ENCODE measurements at places on chromosomes 7 and 10.
A peak's percentile ranks its signal among the peaks of the same experiment; 100 is the strongest.

- DNase-seq, result peak; percentile 84
These were observed 85.6 kb upstream of the CAPZA2 start for GRCh38 chr7:116776610-116777289.

DNA sequence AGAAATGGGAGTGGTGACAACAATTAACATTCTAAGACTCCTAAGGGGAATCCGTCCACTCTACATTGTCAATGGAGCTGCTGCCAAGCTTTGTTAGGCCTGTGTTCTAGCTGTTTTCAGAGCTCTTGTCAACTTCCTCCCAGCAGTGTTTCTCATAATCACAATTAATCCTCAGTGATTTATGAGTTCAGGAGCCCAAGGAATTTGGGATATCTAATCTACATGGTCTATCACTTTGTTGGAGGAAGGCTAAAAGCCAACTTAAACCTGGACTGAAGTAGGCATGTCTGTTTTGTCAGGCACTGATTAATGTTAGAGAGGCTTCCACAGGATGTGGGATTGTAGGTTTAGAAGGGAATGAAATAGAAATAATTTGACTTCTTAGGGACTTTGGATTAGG lies 10.2 kb upstream of the OR2F2 start:
- no peak for DNase-seq

DNA sequence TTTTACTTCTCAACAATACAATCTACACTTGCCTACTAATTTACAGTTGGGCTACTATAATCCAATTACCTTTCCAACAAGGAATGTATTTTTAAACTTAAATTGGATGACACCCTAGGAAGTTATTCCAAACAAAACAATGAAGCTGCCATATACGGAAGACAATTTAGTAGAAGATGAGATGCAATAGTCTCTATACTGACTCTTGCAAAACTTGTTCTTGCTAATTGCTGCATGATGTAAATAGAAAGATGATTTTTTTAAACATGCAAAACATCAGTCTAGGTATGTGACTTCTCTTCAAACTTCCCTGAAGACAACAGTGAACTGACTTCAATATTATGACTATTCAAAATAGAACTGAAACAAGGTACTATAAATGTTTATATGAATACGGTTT lies 17.6 kb downstream of the NT5C3A start:
- peak; percentile 37 for DNase-seq

DNA sequence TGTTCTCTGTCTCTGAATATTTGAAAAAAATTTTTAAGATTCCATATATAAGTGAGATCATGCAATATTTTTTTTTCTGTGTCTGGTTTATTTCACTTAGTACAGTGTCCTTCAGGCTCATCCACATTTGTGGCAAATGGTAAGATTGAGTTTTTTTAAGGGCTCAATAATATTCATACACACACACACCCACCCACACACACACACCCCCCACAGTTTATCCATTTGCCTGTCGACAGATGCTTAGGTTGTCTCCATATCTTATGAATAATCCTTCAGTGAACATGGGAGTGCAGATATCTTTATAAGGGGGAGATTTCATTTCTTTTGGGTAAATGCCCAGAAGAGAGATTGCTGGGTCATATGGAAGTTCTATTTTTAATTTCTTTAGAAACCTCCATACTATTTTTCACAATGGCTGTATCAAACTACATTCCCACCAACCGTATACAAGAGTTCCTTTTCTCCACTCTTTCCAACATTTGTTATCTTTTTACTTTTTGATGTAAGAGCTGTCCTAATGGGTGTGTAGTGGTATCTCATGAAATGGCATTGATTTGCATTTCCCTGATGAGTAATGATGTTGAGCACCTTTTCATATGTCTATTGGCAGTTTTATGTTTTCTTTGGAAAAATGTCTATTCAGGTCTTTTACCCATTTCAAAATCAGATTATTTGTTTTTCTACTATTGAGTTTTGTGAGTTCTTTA lies 35.0 kb downstream of the AUTS2 start:
- DNase-seq, result peak; percentile 42

GRCh38 chr7:139659922-139660316 lies 117.9 kb downstream of the HIPK2 start:
- no peak for DNase-seq

DNA sequence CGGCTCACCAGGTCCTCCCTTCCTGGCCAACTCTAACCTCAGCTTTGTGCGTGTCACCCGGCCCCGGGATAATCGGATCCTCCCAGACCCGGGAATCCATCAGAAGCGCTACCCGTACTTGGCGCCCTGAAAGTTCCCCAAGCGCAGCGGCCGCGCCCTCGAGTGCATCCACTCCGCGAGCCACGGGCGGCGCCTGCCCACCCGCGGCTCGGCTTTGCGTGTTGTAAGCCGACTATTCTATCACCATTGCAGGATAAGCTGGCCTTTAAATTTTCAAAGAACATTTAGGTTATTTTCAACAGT lies 35.7 kb upstream of the EBLN1 start:
- DNase-seq, result no peak

- peak; percentile 72 for DNase-seq
These were observed 155.7 kb upstream of the FGFR2 start for GRCh38 chr10:121753726-121754476.

DNA sequence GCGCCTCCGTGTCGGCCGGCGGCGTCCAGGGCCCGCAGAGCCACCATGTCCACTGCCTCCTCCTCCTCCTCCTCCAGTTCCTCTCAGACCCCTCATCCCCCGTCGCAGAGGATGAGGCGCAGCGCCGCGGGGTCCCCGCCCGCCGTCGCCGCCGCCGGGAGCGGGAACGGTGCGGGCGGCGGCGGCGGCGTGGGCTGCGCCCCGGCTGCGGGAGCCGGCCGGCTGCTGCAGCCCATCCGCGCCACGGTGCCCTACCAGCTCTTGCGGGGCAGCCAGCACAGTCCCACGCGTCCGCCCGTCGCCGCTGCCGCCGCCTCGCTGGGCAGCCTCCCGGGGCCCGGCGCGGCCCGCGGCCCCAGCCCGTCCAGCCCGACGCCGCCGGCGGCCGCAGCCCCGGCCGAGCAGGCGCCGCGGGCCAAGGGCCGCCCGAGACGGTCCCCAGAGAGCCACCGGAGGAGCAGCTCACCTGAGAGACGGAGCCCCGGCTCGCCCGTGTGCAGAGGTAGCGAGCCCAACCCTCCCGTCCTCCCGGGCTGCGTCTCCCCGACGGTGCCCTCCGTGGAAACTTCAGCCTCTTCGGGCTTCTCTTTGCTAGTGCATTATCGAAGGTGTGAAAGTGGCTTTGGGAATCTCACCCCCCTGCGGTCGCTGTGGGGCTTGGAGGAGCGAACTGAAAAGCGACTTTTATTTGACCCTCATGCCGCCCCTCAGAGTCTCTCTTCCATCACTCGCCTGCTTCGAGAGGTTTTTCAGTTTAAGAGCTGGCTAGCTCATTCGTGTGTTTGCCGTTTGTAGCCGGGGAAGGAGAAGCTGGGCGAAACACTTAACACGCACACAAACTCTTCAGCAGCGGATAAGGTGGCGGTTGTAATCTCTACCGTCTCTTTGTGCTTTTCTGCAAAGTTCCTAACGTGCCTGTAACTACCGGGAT lies 975 bp downstream of the GLCCI1 start:
- DNase-seq, result peak; percentile 49

GRCh38 chr7:102814025-102814471 lies 65.2 kb downstream of the FAM185A start:
- peak; percentile 60 for DNase-seq

- no peak for DNase-seq
These were observed 447.0 kb downstream of the GRID1 start for GRCh38 chr10:85919491-85920021.

GRCh38 chr10:112466802-112467201 lies 19.8 kb downstream of the VTI1A start:
- no peak for DNase-seq

GRCh38 chr10:75326306-75326705 lies 75.3 kb downstream of the ZNF503 start:
- DNase-seq, result no peak

DNA sequence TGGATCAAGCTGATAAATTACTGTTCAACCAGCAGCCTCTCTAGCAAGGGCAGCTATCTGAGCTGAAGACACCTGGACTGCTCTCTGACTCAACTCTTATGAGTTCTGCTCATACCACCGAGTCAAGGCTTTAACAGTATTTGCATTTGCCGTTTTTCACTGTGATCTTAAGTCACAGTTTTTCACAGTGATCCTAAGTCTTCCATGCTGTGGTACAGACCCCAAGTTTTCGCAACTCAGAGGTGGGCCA lies 31.3 kb downstream of the PIP4K2A start:
- no peak for DNase-seq

GRCh38 chr7:132118641-132119040 lies 457.6 kb downstream of the PLXNA4 start:
- no peak for DNase-seq

DNA sequence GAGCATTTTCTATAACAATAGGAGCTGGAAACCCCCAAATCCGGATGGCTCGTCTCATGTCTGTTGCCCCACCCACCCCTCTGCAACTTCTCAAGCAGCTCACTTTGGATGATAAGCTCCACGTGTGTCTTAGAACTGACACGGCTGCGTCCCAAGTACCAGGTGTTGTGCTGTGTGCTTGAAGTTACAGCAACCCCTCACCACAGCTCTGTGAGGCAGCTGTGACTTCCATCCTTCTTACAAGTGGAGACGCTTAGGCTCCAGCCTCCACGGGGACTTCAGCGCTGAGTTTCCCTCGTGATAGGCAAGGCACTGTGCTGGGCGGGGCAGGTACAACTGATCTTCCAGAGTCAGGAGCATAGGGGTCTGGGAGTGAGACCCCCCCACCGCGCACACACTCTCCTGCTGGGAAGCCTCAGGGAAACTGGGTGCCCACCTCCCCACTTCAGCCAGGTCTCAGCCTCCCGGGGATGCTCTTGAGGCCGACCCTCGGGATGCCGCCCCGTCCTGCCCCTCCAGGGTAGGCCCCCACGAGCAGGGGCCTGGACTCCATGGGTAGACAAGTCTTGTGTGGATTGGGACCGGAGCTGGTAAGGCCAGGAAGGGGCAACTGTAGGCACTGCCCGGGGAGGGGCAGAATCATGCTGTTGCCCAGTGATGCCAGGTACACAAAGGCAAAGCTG lies 31.4 kb downstream of the EN2 start:
- no peak for DNase-seq

DNA sequence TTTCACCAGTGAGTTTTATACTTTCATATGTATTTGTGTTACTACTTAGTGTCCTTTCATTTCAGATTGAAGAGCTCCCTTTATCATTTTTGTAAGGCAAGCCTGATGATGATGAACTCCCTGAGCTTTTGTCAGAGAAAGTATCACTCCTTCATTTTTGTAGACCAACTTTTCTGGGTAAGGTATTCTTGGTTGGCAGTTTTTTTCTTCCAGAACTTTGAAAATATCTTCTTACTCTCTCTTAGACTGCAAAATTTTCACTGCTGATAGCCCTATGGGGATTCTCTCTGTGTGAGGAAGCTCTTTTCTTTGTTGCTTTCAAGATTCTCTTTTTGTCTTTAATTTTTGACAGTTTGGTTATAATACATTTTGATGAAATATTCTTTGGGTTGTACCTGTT lies 35.7 kb downstream of the CCDC7 start:
- no peak for DNase-seq

GRCh38 chr7:135755351-135755753 lies 6.7 kb upstream of the FAM180A start:
- DNase-seq, result peak; percentile 32

DNA sequence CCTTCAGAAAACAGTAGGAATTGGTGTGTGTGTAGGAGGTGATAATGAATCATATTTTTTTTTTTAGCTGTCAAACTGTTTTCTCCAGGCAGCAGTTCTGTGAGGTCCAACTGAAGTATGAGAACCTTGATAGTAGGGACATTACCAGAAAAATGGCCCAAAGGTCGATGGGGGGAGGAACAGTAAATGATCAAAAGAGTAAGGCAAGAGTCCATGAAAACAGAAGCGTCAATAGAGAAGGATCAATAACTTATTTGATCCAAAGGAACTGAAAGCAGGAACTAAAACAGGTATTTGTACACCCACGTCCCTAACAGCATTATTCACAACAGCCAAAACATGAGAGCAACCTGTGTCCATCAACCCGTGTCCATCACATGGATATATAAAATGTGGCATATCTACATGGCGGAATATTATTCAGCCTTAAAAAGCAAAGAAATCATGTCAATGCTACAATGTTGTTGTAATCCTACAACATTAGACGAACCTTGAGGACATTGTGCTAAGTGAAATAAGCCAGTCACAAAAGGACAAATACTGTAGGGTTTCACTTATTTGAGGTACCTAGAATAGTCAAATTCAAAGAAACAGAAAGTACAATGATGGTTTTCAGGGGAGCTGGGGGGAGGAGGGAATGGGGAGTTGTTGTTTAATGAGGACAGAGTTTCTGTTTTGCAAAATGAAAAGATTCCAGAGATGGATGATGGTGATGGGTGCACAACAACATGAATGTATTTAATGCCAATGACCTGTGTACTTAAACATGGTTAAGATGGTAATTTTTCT lies 214.0 kb upstream of the KLF14 start:
- DNase-seq, result no peak

- DNase-seq, result no peak
These were observed 242.2 kb downstream of the TSPAN12 start for GRCh38 chr7:120615703-120616102.

DNA sequence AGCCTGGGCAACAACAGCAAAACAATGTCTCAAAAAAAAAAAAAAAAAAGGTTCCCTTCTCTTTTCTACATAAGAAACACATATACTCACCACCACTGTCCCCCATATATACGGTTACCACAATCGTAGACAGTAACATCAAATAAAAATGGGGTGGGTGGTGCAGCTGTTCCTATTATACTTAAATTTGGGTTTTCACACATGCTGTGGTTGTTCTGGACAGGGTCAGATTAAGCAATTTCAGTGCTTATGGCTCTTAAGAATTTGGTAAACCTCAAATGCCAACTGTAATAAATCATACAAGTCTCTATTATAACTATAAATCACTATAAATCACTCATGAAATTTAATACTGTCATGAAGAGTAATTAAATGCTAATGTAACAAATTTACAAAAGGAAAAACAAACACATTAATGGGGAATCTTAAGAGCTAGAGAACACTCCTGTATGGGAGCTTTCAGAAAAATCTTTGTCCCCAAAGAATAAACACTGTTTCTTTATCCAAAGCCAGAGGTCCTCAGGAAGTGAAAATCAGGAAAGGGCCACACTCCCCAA lies 143.6 kb downstream of the GLI3 start:
- no peak for DNase-seq

DNA sequence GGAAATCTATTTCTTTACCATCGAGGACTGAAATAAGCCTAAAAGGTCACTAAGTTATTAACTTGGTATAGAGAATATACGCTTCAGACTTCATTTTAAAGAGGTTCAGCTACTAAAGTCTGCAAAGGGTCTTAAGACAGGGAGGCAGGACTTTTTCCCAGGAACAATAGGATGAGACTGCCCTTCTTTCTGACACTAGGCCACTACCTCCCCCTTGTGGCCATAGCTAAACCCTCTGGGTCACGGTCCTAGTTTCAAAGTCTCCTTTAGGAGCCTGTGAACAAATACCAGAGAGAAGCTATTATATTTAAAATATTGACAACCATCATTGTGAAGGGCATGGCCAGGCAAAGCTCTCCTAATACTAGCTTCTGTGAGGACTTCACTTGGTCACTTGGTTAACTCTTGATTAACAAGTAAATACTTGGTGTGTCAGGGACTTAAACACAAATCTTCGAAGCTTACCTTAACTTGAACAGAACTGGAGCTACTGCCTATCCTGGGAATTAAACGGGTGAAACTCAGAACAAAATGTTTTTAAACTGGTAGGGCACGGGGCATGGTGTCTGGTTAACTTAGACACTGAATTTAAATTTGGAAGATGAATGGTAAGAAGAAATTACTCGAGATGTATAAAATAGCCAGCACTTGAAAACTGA lies 75.6 kb downstream of the CCDC6 start:
- DNase-seq, result peak; percentile 73
